Suppressor macrophage treated with lipopolysaccharide for 4 hours (primary cell): ENCODE measurements at places on chromosomes 1 and 21.

DNA sequence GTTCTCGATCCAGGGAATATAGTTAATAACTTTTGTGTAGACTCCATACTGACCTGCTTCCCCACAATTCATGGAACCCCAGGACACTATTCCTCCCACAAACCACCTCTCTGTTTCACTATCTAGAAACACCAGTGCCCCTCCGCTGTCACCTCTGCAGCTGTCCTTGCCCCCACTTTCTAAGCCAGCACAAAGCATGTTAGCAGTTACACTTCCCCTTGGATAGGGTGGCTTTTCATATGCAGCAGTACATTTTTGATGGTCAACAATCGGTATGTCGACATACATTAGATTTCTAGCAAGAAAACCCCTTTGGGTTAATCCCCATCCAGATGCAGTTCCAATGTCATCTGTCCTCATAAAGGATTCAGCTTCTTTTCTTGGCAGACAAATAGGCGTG is 14.4 kb downstream of the TARDBP start:
- no peak for DNase-seq

GRCh38 chr1:165610866-165611265 is 20.2 kb upstream of the MGST3 start:
- DNase-seq: peak; percentile 22

- no peak for DNase-seq
Measured at GRCh38 chr1:37002898-37003297, 31.4 kb downstream of the GRIK3 start.

DNA sequence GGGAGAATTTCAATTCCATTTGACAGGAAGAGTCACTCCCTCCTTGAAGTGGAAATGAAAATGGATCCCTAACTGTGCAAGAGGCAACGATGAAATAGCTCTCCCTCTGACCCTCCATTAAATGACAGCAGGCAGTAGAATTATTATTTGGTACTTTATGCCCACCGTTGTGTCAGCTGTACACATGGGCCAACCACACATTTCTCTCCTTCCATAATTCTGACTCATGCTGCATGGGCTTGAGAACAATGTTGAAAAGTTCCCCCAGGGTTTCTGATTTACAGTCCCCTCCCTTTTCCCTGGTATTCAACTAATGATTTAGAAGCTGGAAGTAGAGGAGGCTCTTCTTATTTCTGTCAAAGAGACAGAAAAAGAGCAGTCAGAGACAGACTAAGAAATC is 103.5 kb downstream of the RGS7 start:
- no peak for DNase-seq

DNA sequence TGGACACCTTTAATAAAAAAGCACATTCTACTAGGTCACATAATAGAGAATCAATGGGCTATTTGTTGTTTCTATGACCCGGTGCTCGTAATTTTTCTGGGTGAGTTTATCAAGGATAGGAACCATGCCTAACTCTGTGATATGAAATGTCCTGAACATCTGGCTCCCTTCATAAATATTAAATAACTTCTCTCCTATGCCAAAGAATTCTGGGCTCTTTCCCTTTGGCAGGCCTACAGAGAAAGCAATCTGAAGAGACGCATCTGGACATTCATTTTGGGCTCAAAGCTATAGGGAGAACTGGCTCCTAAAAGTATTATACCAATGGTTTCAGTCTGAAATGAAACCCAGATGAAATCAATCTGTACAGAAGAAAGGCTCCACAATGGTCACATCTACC is 38.8 kb upstream of the ANGPTL7 start:
- DNase-seq: no peak

GRCh38 chr1:226104671-226105121 is 42.2 kb downstream of the H3-3A start:
- no peak for DNase-seq

GRCh38 chr1:170685166-170685565 is 21.2 kb downstream of the PRRX1 start:
- no peak for DNase-seq

DNA sequence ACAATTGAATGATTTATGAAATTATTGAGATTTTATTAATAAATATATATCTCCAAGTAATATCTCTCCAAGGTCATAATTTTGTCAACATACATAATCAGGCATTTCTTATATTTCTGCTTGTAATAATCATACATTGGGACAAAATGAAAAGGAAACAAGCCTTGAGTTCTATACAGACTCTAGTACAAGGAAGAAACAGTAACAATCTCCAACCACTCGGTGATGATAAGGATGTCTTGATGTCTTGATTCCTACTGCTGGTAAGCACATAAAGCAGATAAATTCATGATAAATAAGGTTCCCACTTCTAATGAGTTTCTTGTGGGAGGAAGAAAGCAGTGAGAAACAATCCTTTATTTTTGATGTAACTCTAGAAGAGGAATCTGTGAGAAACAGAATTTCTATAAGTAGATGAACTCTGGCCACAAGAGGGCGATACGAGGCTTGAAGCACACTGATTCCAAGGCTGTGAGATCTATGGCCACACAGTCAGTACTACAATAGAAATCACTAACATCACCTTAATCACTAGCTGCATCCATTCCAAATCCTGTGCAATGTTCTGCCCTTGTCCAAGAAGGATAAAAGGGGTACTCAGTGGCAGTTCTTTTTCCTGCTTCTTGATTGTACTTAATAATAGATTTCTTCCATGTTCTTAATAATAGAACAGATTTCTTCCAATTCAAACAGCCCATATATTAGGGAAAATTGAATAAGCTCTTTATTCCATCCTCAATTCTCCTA is 41.4 kb upstream of the LRRC8B start:
- peak; percentile 87 for DNase-seq

- no peak for DNase-seq
Measured at GRCh38 chr1:211118407-211119102, 15.4 kb downstream of the KCNH1 start.

DNA sequence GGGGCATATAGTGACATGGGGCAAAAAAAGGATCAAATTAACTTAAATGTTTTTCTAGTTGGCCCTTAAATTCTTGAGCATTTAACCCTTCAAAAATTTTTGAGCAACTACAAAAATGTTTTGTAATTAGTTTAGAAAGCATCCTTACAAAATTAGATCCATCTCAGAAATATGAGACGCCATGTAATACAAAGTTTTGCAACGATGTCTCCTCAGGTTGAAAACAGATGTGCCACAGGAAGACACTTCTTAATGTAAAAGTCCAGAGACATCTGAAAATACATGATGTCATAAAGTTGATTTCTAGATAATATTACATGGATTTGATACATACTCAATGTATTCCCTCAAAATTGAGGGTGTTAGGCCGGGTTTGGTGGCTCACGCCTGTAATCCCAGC is 37.5 kb downstream of the CD46 start:
- no peak for DNase-seq

GRCh38 chr1:67691712-67692111 is 6.7 kb downstream of the GADD45A start:
- no peak for DNase-seq

- peak; percentile 24 for DNase-seq
Measured at GRCh38 chr21:25557180-25557579, 50.1 kb downstream of the MRPL39 start.

GRCh38 chr1:22111620-22112019 is 31.3 kb downstream of the WNT4 start:
- DNase-seq: no peak

GRCh38 chr21:29130270-29130969 is at the start of gene MAP3K7CL:
Gene MAP3K7CL, plus strand, starts transcription at chr21:29130644. Its CDS starts 2,701 bp downstream, at chr21:29133345.
- DNase-seq: no peak

DNA sequence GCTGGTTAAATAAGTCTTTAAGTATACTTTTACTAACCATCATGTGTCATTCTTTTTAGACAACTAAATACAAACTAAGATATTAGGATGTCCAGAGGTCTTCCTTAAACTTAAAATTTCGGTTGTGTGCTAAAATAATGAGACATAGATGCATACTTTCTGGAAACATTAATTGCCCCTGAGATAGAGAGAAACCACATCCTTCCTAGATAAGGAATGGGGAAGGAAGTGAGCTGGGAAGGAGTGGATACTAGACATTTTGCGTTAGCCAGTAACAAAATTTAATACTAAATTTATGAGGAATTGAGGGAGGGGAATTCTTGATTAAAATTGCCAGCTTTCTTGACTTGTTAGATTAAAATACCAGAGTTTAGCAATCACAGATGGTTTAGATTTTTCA is 37.1 kb upstream of the PTGS2 start:
- no peak for DNase-seq

DNA sequence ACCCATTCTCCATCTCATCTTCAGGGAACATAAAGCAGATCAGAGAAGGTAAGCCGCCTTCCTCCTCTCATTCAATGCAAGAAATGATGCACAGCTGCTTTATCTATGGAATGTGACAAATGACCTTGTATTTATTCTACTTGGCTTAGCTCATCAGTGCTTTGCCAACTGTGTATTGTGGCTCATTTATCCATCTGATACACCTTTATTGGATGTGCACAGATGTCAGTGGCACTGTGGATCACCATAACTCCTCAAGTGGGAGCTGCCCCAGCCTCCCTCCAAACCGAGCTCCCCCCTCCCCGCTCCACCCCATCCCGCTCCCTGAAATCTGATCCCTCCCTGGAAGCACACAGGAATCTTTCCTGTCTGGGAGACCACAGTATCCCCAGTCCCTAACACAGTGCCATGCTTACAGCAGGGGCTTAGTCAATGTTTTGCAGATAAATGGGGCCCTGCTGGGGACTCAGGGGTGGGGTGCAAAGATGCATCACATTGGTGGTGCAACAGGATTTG is 156.0 kb upstream of the RAB4A start:
- DNase-seq: no peak

GRCh38 chr21:15493646-15494045 is 236.1 kb upstream of the USP25 start:
- DNase-seq: no peak

DNA sequence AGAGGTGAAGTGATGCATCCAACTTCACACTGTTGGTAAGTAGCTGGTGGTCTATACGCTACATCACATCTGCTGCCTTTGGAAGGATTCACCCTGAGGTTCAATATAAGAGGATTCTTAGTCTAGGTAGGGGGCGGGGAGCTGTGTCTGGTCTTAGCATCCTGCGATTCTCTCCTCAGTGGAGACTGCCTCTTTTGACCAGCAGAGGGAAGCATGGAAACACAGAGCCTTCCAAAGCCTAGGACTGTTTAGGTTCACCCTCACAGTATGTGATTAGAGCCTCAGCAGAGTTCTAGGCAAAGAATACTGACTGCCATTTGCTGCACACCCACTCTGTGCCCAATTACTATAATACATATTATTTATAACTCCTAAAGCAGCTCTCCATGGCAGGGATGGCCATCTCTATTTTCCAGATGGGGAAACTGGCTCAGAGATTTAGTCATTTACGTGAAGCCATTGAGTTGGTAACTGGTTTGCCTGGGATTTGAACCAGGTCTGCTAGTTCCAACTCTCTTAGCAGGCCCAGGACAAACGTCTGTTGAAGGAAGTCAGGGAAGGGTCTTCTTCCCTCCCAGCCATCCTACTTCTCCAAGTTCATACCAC is 28.9 kb upstream of the EFCAB14 start:
- DNase-seq: peak; percentile 8

DNA sequence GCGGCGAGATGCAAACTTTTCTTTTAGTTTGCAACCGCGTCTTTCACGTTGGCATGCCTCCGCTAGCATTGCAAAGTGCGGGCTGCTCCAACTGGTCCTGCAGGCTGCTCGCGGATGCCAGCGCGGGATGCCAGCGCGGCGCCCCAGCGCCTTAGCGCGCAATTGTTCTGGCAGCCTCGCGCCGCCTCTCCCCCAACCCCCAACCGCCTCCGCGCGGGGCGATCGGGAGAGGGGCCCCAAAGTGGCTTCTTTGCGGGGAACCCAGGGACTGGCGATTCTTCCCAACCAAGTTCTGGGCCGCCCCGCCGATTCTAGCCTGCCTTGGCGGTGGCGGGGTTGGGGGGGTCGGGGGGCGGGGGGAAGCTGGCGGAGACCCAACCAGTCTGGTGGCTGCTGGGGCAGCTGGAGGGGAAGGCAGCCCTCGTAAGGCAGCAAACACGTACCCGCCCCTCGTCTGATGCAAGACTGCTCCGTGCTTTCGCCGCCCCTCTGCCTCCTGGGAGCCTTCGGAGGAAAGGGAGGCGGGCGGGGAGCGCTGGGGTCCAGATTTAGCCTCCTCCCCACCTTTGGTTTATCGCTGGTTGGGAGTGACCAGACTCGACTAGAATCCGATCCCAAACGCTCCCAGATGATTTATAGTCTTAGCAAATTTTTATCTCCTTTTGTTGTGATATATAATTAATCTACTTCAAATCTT is 756 bp downstream of the PHGDH start:
- peak; percentile 28 for DNase-seq

DNA sequence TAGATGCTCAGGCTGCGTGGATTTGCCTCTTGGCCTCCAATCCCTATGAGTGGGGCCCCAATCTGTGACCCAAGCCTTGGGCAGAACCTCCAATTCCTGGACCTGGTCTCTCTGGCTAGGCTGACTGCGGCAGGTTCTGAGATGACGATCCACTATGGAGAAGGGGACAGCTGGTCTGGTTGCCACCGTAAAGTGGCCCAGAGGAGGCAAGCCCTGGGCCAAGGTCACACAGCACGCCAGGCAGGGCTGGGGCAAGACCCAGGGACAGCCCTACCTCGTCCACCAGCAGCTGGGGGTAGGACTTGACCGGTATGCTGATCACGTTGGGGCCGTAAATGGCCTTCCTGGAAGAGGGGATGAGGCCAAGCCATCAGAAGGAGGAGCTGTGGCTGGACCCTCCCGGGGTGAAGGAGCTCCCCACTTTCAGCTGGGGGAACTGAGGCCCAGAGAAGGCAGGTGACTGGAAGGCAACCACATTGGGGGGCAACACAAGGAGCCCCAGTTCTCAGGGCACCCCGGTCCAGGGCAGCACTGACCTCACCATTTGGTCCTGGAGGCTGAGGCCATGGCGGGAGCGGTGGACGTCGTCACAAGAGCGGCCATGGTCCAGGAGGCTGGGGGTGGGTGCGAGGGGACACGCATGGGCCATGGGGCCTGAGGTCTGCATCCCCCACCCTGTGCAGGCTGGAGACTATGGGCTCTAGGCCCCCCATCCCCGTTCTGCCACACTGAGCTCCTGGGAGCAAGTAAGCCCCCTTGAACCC is 9.8 kb downstream of the ATP13A2 start:
- no peak for DNase-seq

- DNase-seq: no peak
Measured at GRCh38 chr1:33738976-33739375, 124.9 kb upstream of the HMGB4 start.

- DNase-seq: peak; percentile 88
Measured at GRCh38 chr1:153945131-153945794, 1.3 kb downstream of the DENND4B start.

DNA sequence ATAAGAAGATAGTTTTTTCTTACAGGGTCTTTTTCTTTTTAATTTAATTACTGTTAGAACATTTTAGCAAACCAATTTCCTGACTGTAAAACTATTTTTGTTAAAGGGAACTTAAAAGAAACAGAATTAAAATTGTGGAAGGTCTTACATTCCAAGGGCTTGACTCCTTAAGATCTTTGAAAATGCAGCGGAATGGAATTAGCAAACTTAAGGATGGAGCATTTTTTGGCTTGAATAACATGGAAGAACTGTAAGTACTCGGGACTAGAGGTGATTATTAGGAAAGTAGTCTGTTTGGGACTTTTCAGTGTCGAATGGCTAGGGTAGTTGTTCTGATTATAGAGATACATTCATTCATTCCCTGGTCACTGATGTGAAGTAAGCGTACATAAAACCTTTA is 21.5 kb downstream of the LRIG2 start:
- DNase-seq: no peak
